ENCODE measurements at places on chromosomes 5 and 9.

DNA sequence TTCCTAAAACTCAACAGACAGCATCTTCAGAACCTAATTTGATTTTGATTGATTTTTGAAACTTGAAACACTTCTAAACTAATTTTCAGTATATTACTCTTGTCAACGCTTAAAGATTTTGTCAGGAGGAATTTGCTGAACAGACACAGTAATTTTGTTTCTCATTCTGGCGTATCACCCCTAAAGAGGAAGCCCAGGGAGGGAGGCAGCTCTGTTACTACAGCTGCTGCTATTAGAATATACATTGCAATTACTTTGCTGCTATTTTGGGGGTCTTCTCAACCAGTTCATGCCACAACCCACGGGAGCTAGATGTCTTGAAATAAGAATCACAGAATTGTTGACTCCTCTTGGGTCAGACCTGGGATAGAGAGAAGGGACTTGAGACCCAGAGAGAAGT lies 122.6 kb downstream of the TLR4 start:
- DNase-seq: no peak

DNA sequence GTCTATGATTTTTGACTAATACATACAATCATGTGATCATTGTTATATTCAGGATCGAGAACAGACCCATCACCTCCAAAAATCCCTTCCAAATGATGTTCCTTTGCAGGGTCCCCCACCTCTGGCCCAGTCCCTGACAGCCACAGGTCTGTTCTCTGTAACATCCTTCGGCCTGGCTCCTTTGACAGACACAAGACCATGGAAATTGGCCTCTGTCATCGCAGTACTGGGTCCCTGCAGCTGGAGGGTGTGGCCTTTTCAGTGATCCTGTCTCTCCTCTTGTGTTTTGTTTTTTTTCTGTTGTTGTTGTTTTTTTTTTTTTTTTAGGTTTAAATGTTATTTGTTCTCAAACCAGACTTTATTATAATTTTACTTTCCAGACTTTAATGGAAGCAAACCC lies 27.4 kb upstream of the ANKRD33B start:
- DNase-seq: no peak

- DNase-seq: no peak
These were observed 586.9 kb downstream of the RAB3C start for GRCh38 chr5:59169768-59170150.

DNA sequence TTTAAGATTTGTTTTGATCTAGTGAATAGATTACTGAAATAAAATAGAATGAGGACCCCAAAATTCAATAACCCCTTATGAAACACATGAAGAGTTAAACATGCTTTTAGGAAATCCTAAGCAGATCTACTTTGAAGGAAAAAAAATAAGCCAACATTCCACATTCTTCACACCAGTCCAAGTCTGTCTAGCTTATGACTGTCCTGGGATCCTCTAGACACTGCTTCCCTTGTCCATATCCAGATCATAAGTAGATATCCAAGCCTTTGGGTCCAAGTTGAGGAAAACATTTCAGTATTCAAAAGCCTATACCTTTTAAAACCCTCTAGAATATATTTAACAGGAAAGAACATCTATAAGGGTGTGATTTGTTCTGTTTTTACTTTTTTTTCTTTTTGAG lies 58.8 kb upstream of the MINAR2 start:
- DNase-seq: no peak

DNA sequence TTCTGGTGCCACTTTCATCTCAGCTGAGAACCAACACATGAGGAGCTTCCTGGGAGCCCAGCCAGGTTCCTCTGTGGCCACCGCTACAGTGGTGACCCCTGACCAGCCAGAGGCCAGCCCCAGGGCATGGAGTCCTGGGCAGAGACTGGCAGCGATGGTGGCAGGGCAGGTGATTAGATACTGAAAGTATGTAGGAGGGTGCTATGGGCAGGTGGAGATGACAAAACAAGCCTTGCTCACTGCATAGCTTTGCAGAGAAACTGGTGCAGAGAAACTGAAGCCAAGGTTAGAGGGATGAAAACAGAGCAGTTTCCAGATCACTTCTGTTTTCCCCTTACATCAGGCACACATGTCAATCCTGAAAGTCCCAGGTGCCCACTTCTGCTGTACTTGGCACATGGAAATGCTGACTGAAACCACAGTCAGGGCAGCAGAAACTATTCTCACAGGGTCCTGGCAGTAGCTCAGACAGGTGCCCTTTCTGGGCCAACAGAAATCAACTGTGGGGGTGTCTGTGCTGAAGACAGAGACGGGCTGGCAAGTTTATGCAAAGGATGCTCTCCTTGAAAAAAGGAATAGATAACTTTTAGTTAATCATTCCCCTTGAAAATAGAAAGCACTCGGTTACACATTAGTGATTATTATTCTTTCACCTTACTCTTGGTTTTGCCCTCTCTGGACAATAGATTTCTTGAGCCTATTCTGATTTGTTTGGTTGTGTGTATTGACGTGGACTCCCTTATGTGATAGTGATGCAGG lies 90.3 kb downstream of the ANKRD55 start:
- DNase-seq: no peak

GRCh38 chr9:69548681-69549080 lies 123.5 kb downstream of the APBA1 start:
- DNase-seq: no peak

GRCh38 chr5:129664336-129664937 lies 83.5 kb upstream of the MINAR2 start:
- DNase-seq: peak; percentile 51

DNA sequence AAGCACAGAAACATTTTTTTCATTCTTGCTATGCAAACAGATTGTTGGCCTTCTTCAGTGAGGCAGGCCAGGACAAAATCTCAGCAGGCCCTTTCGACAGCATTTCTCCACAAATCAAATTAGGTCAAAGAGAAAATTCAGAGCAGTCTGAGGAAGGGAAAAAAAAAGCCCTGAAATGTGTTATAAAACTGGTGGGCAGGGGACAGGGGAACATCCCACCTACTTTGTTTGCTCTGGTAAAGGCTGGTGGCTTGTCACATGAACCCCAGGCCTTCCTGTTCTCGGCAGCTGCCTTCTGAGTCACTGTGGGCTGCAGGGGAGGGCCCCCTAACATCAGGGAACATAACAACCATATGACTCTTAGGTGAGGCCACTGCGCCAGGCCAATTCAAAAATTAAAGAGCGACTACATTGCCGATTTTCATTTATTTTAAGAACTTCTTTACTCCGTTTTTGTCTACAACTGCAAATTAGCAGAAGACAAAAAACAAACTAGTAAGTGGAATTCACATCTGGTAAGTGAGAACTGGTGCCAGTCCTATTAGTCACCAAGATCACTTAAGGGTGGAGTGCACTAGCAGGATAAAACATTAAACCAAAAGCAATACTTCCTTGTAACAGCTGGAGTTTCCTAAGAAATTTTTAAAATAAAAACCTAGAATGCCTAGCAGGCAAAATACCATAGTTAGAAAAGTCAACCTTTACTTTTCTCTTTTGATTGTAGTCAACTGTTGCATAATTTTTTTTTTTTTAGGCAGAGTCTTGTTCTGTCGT lies 46.2 kb upstream of the DENND4C start:
- peak; percentile 74 for DNase-seq

DNA sequence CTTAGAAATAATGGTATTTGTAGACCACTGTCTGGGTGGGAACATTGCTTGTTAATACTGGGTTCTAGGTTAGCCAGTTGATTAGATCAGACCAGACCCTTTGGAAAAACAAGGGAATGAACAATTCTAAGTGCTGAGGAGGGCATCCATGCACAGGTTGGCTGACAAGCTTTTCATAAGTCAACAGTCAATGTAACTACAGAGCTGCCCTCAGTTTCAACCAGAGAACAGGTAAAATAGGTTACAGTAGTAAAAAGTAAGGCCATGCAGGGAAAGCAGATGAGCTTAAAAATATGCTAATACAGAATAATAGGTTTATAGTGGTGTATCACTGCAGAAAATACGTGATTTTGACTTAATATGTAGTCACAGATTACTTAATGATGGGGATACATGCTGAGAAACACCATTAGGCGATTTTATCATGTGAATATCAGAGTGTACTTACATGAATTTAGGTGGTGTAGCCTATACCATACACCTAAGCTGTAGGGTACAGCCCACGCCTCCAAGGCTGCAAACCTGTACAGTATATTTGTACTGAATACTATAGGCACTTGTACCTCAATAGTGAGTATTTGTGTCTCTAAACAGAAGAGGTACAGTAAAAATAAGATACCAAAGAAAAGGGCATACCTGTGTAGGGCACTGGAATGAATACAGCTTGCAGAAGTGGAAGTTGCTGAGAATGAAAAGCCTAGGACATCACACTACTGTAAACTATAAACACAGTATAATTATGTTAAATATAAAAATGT lies 6.1 kb upstream of the FGF18 start:
- no peak for DNase-seq

DNA sequence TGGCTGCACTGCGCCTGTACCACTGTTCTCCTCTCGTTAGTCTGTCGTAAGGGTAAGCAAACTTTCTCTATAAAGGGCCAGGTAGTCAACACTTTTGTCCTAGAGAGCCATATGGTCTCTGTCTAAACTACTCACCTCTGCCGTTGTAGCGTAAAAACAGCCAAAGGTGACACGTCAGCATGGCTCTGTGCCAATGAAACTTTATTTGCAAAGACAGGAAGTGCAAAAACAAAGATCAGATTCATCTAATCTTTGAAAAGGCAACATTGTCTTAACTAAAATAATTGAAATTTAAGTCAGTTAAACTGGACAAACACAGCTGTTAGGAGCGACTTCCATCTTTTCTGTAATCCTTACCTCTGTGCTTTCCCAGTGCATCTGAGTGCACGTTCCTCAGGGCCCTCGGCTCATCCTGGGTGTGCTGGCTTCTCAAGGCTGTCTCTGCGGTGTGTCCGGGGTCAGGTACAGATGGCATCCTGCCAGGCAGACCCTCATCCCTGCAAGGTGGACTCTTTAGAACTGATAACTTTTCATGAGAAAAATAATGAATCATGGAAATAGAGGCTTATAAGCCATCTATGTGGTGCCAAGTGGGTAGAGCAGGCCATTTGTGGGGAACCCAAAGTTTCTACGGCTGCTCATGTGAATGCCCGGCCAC lies 35.2 kb upstream of the IRX4 start:
- no peak for DNase-seq

DNA sequence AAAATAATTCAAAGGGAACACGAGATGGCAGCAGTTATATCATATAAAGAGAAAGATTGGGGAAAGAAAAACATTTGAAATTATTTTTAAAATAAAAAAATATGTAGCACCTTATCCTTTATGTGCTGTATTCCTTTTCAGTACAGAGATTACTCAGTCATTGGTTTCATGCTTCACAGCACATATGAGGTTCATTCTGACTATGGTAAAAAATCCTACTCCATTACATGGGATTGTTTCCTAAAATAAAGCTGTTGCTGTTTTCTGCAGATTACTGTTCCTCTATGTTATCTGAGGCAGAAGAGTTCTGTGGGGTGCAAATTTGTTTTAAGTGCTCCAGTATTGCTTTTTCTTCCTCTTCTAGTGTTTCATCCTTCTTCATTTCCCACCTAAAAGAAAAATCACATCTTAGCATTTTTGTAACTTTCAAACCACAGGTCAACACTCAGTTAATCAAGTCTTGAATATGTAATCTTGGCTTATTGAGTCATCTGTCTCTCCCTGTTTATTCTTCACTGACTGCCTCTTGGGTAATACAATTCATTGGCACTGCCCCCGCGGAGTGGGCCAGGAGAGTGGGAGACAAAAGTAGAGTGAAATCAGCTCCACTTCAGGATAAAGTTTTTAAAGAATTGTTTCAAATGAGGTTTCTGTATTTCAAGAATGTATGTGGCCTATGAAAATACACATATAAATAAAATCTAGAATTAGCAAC lies 412.5 kb upstream of the POU5F2 start:
- DNase-seq: no peak

DNA sequence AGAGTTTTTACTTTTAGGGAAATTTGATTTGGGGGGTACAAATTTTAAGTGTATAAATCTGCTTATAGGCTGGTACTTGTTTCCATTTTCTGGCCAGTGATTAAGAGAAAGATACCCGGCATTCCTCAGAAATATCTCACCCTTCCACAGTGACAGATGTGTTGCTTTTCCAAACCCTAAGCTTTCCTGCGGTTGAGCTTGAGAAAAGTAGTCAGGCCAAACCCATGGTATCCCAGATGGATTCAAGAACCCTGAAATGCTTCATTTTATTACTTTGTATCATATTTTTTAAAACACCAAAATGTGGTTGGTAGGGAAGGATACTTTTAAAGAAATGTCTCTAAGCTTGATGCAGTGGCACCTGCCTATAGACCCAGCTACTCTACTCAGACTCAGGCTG lies 23.5 kb downstream of the SPTAN1 start:
- no peak for DNase-seq

- DNase-seq: no peak
These were observed 126.2 kb downstream of the BASP1 start for GRCh38 chr5:17343675-17344074.

DNA sequence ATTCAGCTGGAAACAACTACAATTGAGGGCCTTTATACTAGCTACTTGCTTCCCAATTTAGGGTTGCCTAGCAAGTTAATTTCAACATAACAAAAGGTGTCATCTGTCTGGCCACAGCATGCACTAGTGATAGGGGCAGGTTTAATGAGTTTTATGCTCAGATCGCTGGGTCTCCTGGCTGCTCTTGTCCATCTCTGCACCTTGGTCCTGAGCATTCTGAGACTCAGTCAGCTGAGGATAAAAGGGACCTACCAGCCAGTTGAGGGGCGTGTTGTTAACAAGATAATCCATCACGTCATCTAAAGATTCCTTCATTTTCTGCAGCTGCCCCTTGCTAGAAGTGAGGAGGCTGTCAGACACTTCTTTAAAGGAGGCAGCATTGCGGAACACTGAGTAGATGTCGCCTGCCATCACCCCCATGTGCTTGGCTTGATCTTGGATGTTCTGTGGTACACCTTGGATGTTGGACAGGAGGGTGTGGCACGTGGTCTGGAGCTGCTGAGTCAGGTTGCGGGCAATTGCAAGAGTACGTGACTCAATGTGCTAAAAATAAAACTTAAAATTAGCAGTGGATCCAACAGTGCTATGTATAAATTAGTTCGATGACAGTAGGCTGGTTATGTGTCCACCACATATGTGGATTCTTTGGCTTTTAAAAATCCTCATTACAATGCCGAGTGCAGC lies 11.0 kb downstream of the PLIN2 start:
- DNase-seq: no peak

DNA sequence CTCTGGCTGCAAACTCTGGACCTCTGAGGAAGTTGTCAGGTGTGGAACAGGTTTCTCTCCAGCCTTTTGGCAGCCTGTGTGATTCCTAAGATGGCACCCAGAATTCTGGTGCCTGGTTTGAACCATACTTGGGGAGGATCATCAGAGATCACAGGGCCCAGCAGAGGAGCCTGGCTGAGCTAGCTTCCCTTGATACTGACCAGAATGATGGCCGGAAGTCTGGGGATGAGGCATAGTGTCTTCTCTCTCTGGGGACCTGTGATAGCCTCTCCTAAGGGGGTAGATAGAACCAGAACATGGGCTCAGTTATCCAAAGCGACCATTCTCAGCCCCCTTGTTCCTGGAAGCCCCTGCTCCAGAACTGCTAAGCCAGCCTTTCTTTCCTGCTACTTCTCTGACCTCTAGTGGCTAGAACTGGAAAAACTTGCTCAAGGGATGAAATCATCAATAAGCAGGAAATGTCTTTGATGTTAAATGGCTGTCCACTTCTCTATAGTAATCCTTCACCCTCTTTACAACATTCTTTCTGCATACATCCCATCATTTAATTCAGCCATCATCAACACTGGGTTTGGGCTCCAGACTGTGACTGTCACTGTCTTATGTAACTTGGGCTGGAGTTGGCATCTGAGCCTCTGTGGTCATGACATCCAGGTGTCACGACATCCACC lies 55.1 kb downstream of the C9orf152 start:
- no peak for DNase-seq

All from adrenal gland (tissue), 19 donors.